ENCODE measurements at places on chromosomes 2 and 18.

- DNase-seq = no peak
Observed at GRCh38 chr2:46519265-46519664, 39.9 kb downstream of the TMEM247 start.

DNA sequence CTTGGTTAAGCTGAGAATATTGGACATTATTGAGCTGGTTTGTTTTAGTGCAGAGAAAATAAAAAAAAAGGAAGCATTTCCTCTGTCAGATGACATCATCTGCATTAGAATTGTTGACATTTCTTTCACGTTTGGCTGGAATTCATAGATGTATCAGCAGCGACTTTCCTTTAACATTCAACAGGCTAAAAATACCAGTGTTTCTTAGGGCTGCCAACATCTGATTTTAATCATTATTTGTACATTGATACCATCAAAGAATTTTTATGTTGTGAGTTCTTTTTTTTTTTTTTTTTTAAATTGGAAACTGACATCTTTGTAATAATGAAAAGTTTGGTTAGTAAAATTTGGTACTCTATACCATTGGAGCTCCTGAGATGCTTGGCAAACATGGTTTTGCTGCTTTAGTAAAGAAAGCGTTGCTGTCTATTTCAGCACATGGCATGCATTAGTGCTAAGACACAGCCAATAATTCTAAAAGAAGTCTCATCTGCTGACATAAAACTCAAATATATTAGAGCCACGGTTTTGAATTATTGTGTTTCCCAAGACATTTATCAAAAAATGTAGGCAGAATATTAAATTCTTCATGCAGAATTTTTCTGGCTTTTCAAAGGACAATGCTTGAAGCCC is 33.6 kb downstream of the GTF2A1L start:
- DNase-seq = no peak

- DNase-seq = no peak
Observed at GRCh38 chr18:8358033-8358765, 251.0 kb upstream of the RAB12 start.

DNA sequence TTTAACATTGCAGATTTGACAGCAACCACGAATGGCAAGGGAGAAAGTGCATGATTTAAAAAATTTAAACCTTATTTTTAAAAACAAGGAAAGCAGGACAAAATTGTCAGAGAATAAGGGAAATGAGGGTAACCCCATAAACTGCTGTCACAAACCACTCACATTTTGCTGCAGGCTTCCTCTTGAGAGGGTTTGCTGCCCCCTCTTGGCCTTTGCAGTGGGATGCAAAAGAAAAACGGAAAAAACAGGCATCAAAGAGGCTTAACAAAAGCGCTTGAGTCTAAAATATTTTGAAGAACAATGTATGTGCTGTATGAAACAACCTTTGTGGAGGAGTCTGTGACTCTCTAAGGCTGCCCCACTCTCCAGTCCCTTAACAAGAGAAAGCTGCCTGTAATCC is 91.6 kb downstream of the TMX3 start:
- DNase-seq = peak; percentile 10

GRCh38 chr2:142897807-142898206 is 20.3 kb downstream of the KYNU start:
- no peak for DNase-seq

DNA sequence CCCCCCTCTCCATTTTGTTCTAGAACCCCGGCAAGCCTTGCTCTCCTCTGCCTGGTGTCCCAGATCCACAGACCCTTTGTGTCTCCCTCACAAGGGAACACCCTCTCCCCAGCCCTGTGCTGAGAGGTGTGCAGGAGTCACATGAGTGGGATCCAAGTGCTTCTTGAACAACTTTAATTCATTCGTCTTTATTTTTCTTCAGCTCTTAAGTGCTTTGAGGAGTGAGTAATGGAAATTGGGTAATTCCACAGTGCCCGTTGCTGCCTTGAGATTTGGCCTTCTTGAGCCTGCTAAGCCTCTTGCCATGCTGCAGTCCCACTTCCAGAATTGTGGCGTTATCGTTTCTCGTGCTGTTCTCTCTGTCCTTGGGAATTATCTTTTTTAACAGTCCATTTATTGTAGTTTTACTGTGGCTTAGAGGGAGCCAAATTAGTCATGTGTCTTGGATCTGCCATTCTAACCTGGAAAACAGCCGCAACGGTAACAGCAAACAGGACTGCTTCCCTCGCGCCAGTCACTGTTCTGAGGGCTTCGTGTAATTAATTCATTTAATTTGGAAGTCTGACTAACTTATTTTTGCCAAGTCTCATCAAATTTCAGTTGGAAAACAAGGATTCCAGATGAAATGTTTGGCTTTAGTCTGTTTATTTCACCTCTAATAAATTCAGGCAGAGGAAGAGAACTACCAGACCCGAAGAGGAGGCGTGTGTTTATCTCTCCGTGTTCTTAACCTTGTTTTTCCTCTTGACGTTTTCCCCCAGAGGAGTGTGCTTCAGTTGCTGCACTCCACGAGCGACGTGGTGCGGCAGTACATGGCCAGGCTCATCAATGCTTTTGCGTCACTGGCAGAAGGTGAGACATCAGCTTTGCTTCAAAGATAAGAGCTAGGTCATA is 72.0 kb downstream of the ARMC9 start:
- DNase-seq = no peak

DNA sequence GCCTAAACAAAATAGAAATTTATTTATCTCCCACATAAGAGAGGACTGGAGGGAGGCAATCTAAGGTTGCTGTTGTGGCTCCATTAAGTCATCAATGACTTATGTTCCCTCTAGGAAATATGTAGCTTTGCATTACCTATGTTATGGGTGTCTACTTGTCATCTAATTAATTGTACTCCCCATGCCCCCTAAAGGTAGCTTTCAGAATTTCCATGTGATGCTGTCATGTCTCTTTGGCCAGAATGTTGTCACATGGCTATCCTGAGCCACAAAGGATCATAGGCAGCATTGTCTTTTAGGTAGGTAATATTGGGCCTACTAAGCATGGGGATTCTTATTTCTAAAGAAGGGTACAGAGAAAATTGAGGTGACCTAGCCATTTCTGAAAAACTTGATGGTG is 935.6 kb upstream of the FANCL start:
- DNase-seq = no peak

GRCh38 chr2:208798698-208799097 is 392.1 kb downstream of the PTH2R start:
- DNase-seq = no peak
